ENCODE measurements at places on chromosomes 16 and 17.
A peak's percentile ranks its signal among the peaks of the same experiment; 100 is the strongest.

GRCh38 chr17:50264263-50265113 is 9.8 kb upstream of the TMEM92 start:
- DNase-seq = no peak

DNA sequence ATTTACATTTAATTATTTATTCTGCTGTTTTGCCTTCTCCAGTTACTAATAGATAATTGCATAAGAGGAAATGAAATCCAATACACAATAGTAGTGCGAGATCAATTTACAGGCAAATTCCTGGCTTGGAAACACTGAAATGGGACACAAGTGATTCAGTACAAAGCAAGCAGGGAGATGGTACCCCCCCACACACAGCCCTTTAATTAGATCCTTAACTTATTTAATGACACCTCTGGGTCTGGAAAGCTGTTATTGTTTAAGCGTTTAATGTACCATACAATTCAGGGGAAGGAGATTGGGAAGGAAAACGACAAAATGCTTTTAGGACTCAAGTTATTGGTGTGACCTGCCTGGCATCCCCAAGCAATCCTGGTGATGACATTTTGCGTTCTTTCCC is 318.2 kb downstream of the NPIPA8 start:
- DNase-seq = no peak

DNA sequence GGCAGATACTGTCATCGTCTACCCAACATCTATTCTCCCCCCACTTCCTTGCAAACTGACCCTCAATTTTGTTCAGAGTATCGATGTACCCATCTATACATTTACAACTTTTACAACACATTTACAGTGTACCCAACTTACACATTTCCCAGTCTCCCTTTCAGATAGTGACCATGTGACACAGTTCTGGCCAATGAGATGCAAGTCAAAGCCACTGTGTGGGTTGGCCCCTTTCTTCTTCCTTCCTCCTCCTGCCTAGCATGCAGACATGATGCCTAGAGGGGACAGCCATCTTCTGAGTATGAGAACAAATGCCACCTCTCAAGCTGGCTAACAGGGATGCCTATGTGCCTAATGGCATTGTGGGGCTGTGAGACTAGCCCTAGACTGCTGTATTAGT is 11.3 kb upstream of the NFAT5 start:
- no peak for DNase-seq

GRCh38 chr16:88531931-88532433 is 38.2 kb upstream of the ZC3H18 start:
- DNase-seq = no peak

GRCh38 chr16:27084307-27085028 is 17.7 kb downstream of the C16orf82 start:
- DNase-seq = no peak

DNA sequence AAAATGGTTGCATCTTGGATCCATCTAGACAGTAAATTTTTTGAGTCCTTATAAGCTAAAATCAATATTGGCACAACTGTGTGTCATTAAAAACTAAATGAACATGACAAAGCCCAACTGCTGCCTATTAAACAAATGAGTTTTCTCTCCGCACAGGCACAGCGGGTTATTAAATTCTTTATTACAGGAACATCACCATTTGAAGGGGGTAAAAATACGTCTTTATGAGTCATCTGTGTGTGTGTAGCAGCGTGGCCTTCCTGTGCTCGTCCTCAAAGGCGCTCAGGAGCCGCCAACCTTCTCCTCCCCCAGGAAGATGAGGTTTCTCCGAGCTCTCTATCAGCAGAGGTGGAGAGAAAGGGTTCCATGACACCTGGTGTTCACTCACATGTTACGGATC is 62.6 kb upstream of the SDK2 start:
- DNase-seq = no peak

DNA sequence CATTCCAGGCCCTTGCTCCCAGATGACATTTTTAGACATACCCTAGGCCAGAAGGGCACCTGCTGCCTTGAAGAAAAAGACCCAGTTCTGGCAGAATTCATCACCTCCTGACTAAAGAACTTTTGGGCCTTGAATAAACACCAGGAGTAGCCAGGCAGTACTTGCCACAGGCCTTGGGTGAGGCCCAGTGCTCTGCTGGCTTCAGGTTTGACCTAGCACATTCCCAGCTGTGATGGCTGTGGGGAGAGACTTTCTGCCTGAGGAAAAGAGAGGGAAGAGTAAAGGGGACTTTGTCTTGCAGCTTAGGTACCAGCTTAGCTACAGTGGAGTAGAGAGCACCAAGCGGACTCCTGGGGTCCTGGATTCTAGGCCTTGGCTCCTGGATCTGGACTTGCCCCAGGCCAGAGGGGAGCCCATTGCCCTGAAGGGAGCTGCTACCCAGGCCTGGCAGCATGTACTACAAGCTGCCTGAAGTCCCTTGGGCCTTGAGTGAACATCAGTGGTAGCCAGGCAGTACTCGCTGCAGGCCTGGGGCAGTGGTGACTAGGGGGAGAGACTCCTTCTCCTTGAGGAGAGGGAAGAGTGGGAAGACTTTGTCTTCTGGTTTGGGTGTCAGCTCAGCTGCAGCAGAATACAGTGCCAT is 44.3 kb downstream of the ABCA8 start:
- DNase-seq = no peak

- no peak for DNase-seq
Measured at GRCh38 chr17:72076678-72077030, 44.2 kb upstream of the SOX9 start.

DNA sequence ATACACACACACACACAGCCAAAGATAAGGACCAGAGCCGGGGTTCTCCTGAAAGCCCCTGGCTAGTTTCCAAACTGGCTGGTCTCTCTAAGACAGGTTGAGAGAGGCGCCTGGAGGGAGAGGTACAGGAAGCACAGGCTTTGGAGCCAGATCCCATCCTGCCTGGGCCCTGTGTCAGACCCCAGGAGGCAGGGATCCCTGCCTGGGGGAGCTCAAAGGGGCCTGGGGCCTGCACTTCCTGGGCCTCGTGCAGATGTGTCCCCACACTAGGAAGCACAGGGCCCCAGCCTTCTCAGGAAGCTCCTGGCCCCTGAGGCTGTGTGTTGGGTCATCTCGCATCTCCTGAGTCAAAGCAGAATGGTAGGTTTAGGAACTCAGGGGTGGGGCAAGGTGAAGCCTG is 16.0 kb downstream of the SLC5A10 start:
- DNase-seq = no peak

DNA sequence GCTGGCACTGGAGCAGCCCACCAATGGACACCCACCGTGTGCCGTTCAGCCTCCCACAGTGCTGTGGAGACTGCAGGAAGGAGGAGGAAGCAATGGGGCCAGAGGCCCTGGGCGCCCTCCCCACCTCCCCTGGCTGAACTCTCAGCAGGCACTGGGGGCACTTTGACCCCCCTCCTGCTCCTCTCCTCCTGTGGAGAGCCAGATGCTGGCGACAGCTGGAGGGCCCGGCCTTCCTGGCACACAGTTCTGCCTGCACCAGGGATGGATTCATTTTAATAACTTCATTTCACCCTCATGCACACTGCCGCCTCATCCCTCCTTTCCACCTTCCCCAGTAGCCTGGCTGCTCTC is 6.0 kb downstream of the NXPH3 start:
- DNase-seq = no peak

- no peak for DNase-seq
Measured at GRCh38 chr17:48541036-48541576, 3.8 kb downstream of the HOXB2 start.

GRCh38 chr16:84643674-84644073 is 4.6 kb upstream of the KLHL36 start:
- no peak for DNase-seq

DNA sequence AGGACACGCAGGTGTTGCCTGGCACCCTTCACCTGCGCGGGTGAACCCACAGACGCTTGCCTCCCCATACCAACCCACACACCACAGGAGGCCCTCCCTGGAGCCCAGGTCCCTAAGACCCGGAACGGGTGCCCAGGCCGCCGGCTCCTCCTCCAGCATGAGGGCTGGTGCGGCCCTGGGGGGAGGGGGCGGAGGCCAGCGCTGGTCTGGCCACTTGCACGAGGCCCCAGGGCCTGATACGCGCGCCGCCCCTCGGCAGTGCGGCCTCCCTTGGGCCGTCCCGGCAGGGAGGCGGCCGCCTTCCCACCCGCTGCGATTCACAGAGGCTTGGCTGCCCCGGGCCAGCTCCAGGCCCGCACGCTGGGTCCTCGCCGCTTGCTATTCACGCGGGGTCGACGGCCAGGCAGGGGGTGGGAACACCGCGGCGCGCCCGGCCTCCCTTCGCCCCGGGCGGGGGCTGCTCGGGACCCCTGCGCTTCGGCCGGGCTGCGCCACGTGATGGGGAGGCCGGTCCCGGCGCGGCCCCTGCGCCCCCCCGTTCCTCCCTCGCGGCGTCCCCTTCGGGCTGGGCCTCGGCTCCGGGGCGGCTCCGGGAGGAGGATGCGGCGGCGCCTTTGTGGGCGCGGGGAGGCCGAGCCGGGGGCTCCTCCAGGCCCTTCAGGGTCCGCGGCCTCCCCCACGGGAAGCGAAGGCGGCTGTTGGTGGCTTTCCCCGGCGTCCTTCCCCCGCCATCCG is 685 bp downstream of the FASN start:
- DNase-seq = no peak

DNA sequence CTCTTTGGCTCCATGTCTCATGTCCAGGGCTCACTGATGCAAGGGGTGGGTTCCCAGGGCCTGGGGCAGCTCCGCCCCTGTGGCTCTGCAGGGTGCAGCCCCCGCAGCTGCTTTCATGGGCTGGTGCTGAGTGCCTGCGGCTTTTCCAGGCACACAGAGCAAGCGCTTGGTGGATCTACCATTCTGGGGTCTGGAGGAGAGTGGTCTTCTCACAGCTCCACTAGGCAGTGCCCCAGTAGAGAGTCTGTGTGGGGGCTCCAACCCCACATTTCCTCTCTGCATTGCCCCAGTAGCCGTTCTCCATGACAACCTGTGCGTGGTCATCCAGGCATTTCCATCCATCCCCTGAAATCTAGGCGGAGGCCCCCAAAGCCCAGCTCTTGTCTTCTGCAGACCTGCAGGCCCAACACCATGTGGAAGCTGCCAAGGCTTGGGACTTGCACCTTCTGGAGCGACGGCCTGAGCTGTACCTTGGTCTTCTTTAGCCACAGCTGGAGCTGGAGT is 5.2 kb downstream of the IL32 start:
- no peak for DNase-seq

DNA sequence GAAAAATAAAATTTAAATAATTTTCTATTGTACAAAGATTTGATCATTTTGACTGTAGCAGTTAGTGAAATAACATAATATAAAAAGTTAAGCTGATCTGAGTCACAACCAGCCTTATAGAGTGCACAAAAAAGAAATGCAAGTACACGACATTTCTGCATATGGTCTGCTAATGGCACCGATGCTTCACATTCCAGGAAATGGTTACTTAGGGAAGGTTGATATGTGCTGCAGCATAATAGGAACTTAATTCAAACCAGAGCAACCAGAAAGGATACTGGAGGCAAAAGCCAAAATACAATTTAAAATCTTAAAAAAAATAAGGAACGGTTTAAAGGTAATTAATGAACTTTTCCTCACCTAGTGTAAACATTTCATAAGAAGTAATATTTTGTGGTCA is 10.0 kb upstream of the CFDP1 start:
- no peak for DNase-seq

GRCh38 chr16:54174750-54175149 is 111.8 kb downstream of the IRX3 start:
- DNase-seq = no peak

GRCh38 chr17:38333635-38334295 is 10.0 kb downstream of the GPR179 start:
- DNase-seq = peak; percentile 52

DNA sequence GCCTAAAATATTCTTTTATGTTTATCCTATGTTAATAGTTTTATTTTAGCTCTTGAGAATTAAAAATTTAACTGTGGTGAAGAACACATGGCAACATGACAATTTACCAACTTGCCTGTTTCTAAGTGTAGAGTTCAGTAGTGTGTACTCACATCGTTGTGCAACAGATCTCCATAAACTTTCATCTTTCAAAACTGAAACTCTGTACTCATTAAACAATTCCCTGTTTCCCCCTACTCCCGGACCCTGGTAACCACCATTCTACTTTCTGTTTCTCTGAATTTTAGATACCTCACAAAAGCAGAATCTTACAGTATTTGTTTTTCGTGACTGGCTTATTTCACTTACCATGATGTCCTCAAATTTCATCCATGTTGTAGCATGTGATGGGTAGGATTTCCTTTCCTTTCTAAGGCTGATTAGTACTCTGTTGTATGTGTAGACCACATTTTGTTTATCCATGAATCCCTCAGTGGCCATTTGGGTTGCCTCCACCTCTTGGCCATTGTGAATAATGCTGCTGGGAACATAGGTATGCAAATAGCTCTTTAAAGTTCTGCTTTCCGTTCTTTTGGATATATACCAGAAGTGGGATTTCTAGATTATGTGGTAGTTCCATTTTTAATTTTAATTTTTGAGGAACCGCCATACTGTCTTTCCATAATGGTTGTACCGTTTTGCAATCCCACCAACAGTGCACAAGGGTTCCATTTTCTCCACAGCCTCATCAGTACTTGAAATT is 17.4 kb downstream of the IST1 start:
- DNase-seq = no peak

DNA sequence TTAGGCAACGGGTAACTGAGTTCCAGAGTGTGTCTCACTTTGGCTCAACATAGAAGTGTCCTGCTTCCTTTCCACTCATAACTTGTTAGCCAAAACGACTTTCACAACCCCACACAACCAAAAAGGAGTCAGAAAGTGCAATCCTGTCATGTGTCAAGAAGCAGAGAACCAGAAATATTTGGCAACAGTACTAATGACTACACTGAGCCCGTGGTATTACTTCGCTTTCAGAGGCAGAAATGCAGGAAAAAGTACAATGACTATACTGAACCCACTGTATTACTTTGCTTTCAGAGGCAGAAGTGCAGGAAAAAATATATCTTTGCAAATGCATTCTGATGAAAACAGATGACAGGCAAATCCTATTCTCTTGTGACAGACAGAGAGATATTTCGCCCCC is 484.6 kb downstream of the KIF2B start:
- DNase-seq = no peak

GRCh38 chr17:64250233-64250835 is 12.7 kb downstream of the TEX2 start:
- no peak for DNase-seq

DNA sequence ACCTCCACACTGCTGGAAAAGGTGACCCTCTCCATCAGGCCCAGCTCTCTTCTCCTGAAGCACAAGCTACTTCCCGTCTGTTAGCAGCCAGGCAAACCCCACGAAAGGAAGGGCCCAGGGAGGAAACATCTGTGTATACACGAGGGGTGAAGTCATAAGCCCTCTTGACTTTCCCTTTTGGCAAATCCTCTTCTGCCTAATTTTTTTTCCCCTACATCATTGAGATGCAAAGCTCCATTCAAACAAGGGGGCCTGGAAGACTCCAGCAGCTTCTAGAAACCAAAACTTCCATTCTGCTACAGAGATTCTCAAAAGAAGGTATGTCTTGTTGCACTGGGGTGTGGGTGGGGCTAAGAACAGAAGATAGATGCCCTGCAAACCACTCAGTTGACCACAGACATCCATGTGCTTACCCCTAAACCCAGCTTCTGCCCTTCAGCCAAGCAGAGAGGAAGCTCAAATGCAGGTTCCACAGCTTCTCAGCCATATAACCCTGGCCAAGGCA is 145.6 kb upstream of the RCVRN start:
- DNase-seq = no peak

- DNase-seq = no peak
Measured at GRCh38 chr16:81784072-81784795, 5.1 kb downstream of the PLCG2 start.

Measured in stimulated activated CD4-positive, alpha-beta T cell treated with anti-CD3 and anti-CD28 coated beads, Interleukin-15, amount 100 ng/mL, for 48 hours (primary cell).